Effector memory CD8-positive, alpha-beta T cell (primary cell): ENCODE measurements at places on chromosomes 11 and 22.

DNA sequence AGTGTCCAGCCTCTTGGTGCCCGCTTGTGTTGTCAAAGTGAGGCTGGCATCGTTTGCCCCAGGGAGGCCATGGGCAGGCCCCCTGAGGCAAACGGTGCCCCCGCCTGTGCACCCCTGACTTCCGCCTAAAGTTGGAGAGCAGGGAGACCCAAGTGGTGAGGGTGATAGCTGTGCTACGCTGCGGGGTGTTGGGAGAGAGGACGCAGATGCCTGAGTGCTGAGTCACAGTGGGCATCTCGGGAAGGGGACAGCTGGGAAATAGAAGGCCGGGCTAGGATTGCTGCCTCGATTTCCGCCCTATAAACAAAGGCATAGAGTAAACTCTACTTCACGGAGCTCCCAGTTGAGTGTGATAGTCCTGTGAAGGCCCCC is 5.8 kb downstream of the GRIK4 start:
- DNase-seq: no peak

DNA sequence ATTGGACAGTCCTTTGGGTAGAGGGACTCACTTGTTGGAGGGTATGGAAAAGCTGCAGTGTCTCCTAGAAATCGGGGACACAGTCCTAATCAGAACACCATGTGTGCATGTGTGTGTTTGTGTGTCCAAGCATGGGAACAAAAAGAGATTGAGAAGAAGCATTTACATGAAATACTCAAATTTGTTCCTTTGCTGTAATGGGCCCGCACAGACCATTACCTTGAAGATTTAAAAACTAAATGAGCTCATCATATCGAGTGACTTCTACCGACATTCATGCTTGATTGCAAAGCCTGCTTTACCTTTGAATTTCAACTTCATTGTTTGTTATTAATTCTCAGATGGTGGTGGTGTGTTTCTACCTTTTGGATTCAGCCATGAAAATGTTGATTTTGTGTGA is 106.9 kb downstream of the ZBTB16 start:
- no peak for DNase-seq

DNA sequence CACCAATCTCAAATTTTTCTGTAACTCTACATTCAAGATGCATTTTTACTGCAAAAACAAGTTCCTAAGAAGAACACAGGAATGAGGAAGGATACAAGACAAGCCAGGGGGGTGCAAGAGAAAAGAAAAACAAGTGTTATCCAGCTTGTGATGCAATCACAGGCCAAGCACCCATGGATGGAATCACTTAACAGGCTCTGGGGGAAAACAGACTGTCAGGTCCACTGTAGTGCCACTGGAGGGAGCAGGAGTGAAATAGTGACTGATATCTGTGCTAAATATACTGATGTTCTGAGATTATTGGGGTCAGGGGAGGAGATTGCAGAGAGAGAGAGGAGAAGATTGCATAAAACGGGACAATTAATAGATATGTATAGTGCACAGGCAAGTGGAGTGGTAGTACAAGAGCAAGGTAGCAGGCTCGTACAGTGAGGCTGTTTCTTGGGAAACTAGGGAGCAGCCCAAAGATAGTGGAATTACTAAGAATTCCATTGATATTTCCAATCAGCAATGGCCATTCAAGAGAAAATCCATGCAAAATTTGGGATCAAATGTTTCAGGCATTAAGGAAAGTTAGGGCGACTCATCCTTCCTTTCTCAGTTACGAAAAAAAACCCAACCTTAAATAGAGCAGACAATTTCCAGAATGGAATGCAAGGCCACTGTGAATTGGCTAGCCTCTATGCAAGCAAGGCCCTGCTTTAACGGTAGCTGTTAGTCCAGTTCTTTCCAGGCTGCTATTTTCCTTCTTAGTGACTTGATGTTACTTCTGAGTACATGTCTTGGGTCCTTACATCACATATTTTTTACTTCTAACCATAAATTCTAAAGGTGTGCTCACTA is 52.2 kb upstream of the CEP126 start:
- DNase-seq: no peak

- DNase-seq: no peak
Observed at GRCh38 chr11:73384125-73384441, 7.9 kb downstream of the RELT start.

DNA sequence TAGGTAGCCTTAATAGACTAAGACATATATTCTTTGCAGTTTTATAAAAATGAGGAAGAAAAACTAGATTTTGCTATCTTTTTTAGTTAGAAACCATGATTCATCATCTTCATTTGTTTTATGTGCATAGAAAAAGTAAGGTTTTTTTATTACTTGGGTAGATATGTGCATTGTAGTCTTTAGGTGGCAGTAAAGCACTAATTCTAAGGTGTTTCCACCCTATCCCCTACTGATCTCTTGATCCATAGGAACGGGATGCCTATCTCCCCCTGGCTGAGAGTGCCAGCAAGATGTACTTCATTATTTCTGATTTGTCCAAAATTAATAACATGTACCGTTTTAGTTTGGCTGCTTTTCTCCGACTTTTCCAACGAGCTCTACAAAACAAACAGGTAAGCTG is 148.1 kb downstream of the DYNC2H1 start:
- DNase-seq: no peak

DNA sequence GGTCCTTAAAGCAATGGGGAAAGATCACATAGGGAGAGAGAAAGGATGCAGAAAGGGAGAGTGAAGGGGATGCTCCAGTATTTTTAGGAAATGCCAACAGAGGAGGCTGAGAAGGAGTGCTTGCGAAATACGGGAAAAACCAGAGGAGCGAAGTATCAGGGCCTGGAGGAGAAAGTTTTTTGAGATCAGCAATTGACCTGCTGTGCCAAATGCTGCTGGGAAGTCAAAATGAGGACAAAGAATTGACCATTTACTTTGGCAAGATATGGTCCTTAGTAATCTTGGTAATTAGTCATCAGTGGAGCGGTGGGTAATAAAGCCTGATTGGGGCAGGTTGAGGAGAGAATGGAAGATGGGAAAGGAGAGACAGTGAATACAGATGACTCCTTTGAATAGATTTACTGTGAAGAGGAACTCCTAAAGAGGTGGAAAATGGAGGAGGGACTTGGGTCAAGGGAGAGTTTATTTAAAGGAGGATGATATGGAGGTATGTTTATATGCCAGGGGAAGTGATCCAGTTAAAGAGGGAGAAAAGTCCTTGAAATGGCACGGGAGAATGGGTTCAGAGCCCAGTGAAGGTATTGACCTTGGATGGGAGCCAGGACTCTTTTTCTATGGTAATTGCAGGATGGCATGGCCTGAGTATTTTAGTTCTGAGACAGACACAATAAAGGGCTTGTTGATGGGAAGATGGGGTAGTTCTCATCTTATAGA is 111.5 kb downstream of the PKNOX2 start:
- DNase-seq: no peak

GRCh38 chr22:37740455-37741311 is 43.8 kb downstream of the TRIOBP start:
- no peak for DNase-seq

DNA sequence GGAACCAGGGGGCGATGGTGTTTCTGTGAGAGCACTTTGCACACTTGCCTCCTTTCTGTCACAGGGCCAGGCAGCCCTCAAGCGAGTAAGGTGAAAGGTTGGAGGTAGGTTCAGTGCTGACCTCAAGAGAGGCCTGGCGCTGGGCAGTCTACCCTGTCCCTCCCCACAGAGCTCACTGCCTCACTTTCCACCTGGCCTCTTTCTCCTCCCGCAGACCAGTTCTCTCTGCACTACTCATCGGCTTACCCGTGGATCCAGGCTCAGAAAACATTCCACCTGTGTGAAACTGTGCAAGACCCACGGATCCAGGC is 16.8 kb downstream of the APOL5 start:
- DNase-seq: no peak

DNA sequence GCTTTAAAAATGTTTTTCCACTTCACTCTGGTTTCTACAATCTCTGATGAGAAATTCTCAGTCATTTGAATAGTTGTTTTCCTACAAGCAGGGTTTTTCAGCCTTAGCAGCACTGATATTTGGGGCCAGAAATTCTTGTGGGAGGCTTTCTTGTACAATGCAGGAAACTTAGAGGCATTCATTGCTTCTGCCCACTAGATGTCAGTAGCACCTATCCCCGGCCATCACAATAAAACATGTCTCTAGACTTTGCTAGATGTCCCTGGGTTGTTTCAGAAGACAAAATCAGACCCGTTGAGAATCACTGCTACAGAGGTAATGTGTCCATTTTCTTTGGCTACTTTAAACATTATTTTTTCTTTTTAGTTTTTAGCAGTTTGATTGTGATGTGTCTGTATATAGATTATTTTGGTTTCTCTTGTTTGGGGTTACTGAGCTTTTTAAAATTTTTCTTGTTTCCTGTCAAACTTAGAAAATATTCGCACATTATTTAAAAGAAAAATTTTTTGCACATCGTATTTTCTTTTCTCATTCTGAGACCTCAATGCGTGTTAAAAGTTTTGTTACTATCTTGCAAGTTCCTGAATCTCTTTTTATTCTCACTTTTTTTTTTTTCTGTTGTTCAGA is 60.8 kb upstream of the CCDC179 start:
- DNase-seq: no peak

DNA sequence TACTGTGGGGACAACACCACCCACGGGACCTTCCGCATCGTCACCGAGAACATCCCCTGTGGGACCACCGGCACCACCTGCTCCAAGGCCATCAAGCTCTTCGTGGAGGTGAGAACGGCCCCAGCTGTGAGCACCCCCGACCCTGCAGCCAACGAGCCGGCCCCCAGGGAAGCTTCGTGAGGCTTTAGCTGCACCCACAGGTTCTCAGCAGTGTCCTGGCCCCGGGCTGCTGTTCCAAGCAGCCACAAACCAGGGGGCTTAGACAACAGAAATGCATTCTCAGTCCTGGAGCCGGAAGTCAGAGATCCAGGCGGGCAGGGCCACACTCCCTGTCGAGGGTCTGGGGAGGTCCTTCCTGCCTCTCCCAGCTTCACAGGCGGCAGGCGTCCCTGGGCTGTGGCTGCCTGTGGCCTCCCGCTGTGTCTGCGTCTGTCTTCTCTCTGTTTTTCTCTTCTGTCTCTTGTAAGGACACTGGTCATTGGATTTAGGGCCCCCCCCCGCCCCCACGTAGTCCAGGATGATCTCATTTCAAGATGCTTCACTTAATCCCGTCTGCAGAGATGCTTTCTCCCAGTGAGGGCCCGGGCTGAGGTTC is 12.5 kb downstream of the MUC5B start:
- no peak for DNase-seq

GRCh38 chr22:22201185-22201929 is 43.2 kb upstream of the VPREB1 start:
- no peak for DNase-seq
